Activated naive CD4-positive, alpha-beta T cell treated with anti-CD3 and anti-CD28 coated beads, Interleukin-2, amount 50 U/mL, for 72 hours (primary cell): ENCODE measurements at places on chromosomes 6 and 20. TPM values are rescaled to one million over a fixed set of nuclear protein-coding genes. Genes with fewer than 3 reads are reported as not detected.

GRCh38 chr6:52424513-52424912, 4.4 kb downstream of the EFHC1 start:
- no peak for DNase-seq

LINC00237 gene
- total RNA-seq: not detected

DNA sequence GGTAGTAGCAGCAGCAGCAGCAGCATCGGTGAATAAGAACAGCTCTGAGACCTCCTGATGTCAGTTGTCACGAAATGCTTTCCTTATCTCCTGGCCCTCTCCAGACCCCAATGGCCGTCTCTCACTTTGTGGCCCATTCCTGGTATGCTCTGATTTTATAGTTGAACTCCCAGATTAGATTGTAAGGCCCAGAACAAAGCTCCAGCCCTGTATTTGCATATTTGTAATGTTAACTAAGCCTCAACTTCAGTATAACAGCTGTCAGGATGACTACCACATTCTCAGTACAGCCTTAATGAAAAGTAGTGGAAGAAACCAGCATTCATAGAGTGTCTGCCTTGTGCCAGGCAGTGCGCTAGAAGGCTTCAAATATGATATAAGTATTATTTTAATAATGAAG, 180.9 kb downstream of the SASH1 start:
- DNase-seq: no peak

- no peak for DNase-seq
Observed at GRCh38 chr20:10447028-10447427, 11.9 kb downstream of the SLX4IP start.

DNA sequence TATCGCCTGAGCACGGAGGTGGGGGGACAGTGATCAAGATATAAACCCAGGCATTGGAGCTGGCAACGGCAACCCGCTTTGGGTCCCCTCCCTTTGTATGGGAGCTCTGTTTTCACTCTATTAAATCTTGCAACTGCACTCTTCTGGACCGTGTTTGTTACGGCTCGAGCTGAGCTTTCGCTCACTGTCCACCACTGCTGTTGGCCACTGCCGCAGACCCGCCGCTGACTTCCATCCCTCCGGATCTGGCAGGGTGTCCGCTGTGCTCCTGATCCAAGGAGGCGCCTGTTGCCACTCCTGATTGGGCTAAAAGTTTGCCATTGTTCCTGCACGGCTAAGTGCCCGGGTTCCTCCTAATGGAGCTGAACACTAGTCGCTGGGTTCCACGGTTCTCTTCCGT, 48.9 kb upstream of the CD83 start:
- no peak for DNase-seq

TMEM74B gene
- total RNA-seq: not detected

DNA sequence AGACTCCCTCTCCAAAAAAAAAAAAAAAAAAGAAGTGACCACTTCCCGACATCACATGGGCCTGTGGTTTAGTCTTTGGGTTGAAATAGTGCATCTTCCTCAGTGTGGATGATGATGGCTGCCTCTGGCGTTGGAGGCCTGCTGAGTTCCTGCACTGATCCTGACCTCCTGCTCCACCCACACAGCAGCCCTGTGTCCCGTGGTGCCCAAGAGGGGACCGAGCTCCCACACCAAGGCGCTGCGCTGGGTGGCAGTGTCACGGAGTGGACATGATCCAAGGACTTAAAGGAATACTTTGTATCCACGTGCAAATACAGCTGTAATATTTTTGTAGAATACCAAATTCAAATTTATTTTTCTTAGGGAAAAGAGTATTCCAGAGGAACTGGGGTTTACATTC, 109.2 kb upstream of the PHACTR3 start:
- no peak for DNase-seq

- DNase-seq: no peak
Observed at GRCh38 chr20:23501926-23502325, 11.0 kb downstream of the CST8 start.

DNA sequence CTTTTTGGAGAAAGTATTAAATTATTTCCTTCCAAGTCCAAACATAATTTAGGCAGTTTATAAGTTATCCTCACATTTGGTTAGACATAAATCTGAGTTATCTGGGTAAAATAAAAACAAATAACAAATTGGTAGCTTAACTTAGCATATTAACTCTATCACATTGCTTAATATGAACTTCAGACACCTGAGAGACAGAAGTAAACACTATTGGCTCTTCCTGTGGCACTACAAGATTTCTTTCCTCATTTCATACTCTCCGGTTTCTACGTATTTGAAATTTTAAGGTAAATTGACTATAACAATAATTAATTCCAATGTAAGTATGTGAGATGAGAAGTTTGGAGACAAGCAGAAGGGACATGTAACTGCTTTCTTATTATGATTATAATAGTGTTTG, 106.8 kb downstream of the TRMT11 start:
- no peak for DNase-seq

- DNase-seq: no peak
Observed at GRCh38 chr6:144159742-144160141, 9.4 kb downstream of the STX11 start.

DNA sequence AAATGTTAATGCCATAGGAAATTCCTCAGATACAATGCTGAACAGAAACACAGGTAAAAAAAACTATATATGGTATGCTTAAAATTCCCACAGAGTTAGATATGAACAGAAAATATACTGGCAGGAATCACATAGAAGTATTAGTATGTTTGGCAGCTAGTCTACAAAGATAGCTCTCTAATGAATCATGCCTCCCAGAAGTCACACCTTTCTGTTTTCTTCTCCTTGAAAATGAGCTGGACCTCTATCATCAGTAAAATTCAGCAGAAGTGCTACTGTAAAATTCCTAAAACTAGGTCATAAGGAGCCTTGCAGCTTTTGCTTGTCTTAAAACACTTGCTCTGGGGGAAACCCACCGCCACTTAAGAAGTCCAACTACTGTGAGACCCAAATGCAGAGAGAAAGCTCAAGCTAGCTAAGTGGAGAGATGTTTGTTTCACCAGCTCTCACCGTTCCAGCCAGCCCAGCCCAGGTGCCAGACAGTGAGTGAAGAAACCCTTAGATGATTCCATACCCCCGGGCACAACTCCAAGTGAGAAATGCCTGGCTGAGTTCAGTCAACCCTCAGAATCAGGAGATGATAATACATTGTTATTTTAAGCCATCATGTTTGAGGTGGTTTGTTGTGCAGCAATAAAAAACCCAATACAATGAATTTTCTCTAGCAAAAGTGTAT, 43.0 kb downstream of the TSPYL4 start:
- DNase-seq: no peak

NEDD9 gene
- 24.4 TPM for total RNA-seq

MTO1 gene
- total RNA-seq: 66.3 TPM

- DNase-seq: no peak
Observed at GRCh38 chr20:3539311-3540107, 68.7 kb downstream of the ATRN start.

DNA sequence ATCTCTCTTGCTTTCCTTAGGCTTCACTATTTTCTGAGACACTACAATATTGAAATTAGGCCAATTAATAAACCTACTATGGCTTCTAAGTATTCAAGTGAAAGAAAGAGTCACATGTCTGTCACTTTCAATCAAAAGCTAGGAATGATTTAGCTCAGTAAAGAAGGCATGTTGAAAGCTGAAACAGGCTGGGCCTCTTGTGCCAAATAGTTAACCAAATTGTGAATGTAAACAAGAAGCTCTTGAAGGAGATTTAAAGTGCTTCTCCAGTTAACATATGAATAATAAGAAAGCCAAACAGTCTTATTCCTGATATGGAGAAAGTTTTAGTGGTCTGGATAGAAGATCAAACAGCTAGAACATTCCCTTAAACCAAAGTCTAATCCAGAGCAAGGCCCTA, 236.3 kb downstream of the OTOR start:
- DNase-seq: no peak

ZSCAN9 gene
- 2.6 TPM for total RNA-seq

DNA sequence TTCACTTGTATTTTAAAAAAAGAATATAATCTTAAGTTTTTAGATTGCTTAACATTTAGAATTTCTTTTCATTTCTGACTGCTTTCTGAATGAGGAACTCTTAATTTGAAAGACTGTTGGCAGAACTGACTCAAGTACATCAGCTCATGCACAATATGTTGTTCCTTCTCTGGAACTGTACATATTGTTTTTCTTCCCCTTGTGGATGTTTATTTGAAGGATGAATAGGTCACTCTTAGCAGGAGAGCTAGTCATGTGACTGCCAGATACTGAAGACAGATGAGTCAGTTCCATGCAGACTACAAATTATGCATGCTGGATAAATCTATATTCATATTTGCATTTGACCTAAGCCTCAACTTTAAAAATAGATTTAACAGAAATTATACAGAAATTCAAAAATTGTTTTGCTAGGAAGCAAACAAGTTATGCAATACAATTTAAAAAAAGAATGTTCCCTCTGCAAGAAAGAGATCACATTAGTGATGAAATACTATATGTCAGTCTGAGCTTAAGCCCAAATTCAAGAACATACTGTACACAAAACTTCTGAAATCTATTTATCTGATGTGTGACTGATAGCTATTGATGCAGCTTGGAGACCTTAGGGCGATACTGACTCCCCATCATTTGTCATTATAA, 1274.9 kb upstream of the GJE1 start:
- no peak for DNase-seq

GCNT2 gene
- 5.0 TPM for total RNA-seq

- DNase-seq: no peak
Observed at GRCh38 chr6:118148561-118148960, 241.5 kb downstream of the SLC35F1 start.

- no peak for DNase-seq
Observed at GRCh38 chr6:61809004-61809595, 476.9 kb downstream of the KHDRBS2 start.

DNA sequence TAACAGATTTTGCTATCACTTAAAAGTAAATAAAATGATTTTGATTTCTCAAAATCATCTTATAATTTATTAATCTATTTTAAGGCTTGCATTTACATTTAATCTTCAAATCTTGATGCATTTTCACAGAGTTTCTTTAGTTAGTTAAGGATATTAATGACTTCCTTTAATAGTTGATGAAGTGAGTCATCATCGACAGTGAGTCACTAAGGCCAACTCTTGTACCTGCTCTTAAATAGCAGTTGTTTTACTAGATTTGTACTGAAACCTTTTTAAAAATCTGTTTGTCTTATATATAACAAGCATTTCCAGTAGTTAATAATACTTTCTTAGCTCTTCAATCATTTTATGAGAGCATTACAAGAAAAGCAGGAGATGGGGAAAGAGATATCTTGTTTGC, 191.7 kb downstream of the ESR1 start:
- DNase-seq: no peak

BTN1A1 gene
- total RNA-seq: 0.16 TPM

AKAP12 gene
- 1.4 TPM for total RNA-seq

DNA sequence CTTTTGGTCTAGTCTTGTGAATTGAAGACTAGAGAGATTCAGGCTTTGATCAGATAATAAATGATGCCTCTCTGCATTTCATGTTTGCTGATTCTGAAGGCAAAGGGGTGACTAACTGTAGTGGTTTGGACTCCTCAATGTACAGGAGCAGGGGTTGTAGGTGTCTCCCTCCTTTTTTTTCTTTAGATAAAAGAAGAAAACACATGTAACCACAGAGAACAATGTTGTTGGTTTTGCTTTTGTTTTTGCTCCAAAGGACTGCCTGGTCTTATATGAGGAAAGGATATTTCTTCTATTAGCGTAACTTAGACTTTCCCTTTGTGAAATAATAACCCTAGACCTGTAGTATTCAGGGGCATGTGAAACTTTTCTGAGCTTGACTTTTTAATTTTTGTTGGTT, 53.2 kb downstream of the RFPL4B start:
- DNase-seq: no peak

DNA sequence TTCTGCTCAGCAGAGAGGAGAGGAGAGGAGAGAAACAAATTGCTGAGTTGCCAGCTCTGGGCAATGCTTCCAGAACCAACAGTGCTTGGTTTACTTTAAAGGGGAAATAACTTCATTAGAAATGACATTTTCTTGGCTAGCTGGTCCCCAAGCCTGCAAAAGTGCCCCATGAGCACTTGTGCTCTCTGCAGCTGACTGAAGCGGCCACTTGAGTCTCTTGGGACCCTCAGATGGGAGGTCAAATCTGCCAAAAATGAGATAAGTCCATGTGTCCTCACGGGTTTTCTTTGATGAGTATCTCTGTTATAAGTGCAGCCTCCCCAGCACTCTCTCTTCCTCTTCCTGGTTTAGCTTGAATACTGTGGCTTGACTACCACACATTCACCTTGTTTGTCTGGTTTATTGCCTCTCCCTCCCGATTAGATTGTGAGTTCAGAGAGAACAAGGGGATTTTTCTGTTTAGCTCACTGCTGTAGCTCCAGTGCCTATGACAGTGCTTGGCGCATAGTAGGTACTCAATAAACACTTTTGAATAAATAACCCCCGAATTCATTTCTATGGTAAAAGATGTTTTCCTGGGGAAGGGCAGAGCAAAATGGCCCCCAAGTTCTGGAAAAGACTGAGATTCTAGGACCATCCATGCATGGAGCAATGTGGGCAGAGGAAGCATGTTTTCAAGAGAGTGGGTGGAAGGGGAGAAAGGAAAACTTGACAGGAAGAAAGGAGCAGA, 7.0 kb upstream of the RIN2 start:
- no peak for DNase-seq

SCGN gene
- not detected for total RNA-seq

TMEM151B gene
- 0.20 TPM for total RNA-seq
